Tibial nerve (tissue), 4 donors: ENCODE measurements at places on chromosomes 3 and 15. TPM values are rescaled to one million over a fixed set of nuclear protein-coding genes. Genes with fewer than 3 reads are reported as not detected.

Gene TTLL13
- total RNA-seq, result 0.60 TPM

DNA sequence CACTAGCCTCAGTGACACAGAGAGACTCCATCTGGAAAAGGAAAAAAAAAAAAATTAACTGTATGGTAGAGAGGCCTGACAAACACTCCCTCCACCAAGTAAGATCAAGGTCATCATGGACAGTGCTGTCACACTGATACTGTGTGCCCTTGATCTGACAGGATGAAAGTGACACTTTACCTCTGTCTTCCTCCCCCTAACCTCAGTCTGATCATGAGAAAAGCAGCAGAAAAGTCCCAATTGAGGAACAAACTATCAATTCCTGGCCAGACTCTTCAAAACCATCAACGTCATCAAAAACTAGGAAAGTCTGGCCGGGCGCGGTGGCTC is 26.7 kb downstream of the PGPEP1L start:
- H3K27ac ChIP-seq, result no peak overlapping the region
- H3K27me3 ChIP-seq, result no peaks in the 10 kb centered on the region
- peaks cover 15% of the 10 kb centered on the region for H3K4me1 ChIP-seq
- DNase-seq, result no peak
- H3K4me3 ChIP-seq, result no peak overlapping the region
- H3K36me3 ChIP-seq, result no peaks in the 10 kb centered on the region

DNA sequence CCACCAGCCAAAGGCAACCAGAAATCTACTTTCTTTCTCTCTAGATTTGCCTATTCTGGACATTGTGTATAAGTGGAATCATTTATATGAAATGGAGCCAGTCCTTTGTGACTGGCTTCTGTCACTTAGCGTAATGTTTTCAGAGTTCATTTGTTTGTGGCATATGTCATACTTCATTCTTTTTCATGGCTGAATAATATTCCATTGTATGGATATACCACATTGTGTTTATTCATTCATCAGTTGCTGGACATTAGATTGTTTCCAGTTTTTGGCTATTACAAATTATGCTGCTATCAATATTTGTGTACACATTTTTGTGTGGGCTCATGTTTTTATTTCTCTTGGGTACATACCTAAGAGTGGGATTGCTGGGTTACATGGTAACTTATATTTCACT is 139.2 kb upstream of the CTDSPL start:
- H3K4me1 ChIP-seq, result no peaks in the 10 kb centered on the region
- H3K4me3 ChIP-seq, result no peak overlapping the region
- no peaks in the 10 kb centered on the region for H3K36me3 ChIP-seq
- H3K27me3 ChIP-seq, result no peaks in the 10 kb centered on the region
- H3K27ac ChIP-seq, result no peak overlapping the region

GRCh38 chr3:12070098-12070497 is 65.9 kb downstream of the SYN2 start:
- no peak overlapping the region for H3K4me3 ChIP-seq
- H3K27me3 ChIP-seq, result no peaks in the 10 kb centered on the region
- DNase-seq, result no peak
- H3K27ac ChIP-seq, result no peak overlapping the region

GRCh38 chr15:90716317-90716975 is 700 bp upstream of the BLM start:
- H3K4me1 ChIP-seq, result peaks cover 6% of the 10 kb centered on the region
- DNase-seq, result no peak
- H3K36me3 ChIP-seq, result no peaks in the 10 kb centered on the region
- H3K27me3 ChIP-seq, result no peaks in the 10 kb centered on the region

DNA sequence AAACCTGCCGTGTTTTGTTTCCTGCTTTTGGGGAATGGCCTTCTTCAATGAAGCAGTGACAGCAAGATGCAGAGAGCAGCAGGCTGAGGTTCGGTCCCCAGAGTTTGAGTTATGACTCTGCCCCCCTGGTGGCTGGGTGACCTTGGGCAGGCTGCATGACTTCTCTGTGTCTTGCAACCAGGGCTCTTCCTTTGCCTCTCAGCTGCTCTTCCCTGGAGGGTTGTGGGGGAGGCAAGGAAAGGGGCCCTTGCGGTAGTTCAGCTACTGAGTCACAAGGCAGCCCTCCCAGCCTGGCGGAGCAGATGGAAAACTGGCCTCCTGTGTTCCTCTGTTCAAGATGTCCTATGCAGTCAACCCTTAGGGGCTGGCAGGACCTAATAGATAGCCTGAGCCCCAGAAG is 17.1 kb downstream of the CTXND1 start:
- H3K27me3 ChIP-seq, result no peaks in the 10 kb centered on the region
- H3K36me3 ChIP-seq, result no peaks in the 10 kb centered on the region
- H3K4me3 ChIP-seq, result no peak overlapping the region
- H3K4me1 ChIP-seq, result no peaks in the 10 kb centered on the region

GRCh38 chr3:160291909-160292299 is 66.7 kb downstream of the C3orf80 start:
- H3K27ac ChIP-seq, result no peak overlapping the region
- H3K4me3 ChIP-seq, result no peak overlapping the region
- no peaks in the 10 kb centered on the region for H3K27me3 ChIP-seq
- H3K36me3 ChIP-seq, result no peaks in the 10 kb centered on the region
- no peaks in the 10 kb centered on the region for H3K4me1 ChIP-seq

Gene PPP1R14D
- not detected for total RNA-seq

DNA sequence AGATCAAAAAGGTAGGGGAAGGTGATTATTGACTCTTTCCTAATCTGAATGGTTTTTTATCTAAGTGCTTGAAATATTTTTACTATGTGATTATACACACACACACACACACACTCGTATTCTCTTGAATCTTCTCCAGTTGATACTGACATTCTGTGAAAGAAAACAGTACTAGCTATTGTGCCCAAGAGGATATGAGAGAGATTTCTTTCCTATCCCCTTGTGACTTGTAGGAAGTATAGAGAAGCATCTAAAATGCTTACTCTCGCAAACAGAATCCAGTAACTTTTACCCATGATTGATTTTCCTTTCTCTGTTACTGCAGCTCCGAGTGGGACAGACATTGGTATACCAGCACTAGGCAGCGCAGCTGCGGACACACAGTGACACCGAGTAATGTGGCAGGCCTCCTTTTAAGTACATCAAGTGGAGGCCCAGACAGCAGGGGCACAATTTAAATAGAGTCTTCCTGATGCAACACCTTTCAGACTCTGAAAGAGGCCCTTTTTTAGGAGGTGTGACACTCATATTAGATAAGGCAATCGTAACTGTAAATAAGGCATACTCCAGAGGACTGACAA is 421.0 kb upstream of the CNTN4 start:
- no peak overlapping the region for H3K27ac ChIP-seq
- no peaks in the 10 kb centered on the region for H3K27me3 ChIP-seq

DNA sequence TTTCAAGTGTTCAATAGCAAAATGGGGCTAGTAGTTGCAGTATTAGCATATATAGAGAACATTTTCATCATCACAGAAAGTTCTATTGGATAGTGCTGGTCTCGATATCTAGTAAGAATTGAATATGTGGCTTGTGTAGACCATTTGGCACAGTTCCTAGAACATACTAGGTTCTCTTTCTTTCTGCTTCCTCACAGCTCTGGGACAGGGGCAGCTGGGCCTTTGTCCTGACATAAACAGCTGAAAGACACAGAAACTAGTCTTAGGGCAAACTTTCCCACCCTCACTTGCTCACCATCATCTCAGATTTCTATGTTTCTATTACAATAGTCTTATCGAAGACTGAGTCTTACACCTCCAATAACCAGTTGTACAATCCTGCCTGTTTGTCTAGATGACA is 63.7 kb upstream of the DLG1 start:
- no peaks in the 10 kb centered on the region for H3K36me3 ChIP-seq
- H3K27me3 ChIP-seq, result no peaks in the 10 kb centered on the region
- no peaks in the 10 kb centered on the region for H3K4me1 ChIP-seq

Gene SOX14
- not detected for total RNA-seq

DNA sequence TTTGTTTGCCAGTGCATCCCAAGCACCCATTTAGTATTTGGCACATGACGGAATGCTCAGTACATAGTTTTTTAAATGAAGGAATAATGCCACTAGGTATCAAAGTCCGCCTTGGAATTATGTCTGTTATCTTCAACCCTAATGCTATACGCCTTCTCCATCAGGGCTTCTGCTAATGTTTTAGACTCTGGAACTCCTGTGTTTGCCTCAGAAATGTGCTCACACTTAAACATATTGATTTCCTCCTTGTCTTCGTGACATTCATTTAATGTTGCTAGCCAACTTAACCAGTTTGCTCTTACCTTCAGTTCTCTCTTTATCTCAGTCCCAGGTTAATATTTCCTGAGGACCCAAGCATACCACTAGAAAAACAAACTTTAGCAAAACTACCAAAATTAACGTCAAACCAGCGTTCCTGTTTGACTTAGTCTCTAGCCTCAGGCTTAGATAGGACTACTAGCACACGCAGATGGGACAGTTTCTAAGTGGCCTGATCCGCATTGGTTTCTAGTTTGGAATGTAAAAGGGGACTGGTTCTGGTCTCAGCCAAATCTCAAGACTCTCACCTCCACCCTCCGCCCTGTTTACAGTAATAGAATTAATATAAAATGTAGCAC is 81.4 kb downstream of the IL1RAP start:
- H3K36me3 ChIP-seq, result no peaks in the 10 kb centered on the region
- no peak overlapping the region for H3K27ac ChIP-seq
- no peak for DNase-seq
- no peaks in the 10 kb centered on the region for H3K4me1 ChIP-seq

- H3K27ac ChIP-seq, result no peak overlapping the region
- no peak overlapping the region for H3K4me3 ChIP-seq
- H3K36me3 ChIP-seq, result no peaks in the 10 kb centered on the region
Observed at GRCh38 chr3:101310978-101311375, 9.4 kb downstream of the IMPG2 start.

Gene CPNE4
- total RNA-seq, result not detected

DNA sequence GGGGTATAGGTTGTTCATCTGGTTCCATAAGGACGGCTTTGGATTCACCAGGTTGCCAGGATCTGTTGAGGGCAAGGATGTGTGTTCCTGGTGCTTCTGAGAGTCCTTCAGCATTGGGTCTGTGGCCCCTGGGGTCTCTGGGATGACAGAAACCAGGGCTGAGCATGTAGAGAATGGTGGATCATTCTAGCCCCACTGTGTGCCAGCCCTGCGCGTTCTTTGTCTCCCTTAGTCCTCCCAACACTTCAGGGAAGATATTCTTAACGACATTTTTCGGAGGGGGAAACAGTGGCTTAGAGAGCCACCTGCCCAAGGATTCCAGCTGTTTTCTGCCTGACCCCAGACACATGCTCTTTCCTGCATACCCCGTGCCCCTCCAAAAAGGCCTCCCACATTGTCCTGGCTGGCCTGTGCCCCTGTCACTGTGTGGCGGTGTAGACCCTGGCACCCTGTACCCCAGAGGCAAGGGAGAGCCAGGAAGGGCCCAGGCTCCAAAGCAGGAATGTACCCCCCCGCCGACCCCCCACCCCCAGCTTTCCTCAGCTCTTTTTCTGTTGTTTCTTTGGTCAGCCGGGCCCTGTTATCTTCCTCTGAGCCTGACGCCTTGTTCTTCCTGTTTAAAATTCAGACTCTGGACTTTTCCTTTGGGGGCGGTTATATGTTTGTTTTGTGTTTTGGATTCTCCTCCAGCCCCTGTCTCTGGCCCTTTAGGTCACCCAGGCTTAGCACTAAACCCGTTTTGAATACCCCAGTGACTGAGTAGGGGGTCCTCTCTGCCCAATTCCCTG is 57.8 kb upstream of the SMAD6 start:
- no peaks in the 10 kb centered on the region for H3K36me3 ChIP-seq
- no peak for DNase-seq
- H3K4me3 ChIP-seq, result no peak overlapping the region
- no peaks in the 10 kb centered on the region for H3K27me3 ChIP-seq

DNA sequence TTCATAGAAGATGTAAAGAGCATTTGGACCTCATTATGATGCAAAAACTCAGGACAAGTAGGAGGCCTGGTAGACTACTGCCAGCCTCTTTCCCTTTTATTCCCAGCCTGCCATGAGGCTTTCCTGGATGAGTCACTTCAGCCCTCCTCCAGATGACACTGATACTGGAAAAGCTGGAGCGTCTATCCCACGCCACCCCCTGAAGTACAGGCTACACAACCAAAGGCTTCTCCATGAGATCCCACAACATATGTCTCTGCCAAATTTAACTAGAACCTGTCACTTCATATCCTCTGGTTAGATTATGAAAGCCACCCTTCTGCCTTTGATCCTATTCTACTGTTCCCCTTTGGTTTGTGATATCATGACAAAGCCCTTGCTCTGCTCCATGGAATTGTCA is 56.1 kb upstream of the CPNE4 start:
- H3K27me3 ChIP-seq, result no peaks in the 10 kb centered on the region
- H3K27ac ChIP-seq, result no peak overlapping the region
- no peak overlapping the region for H3K4me3 ChIP-seq
- no peak for DNase-seq
- H3K4me1 ChIP-seq, result no peaks in the 10 kb centered on the region
